Frontal cortex (tissue), 4 donors: ENCODE measurements at places on chromosomes 1 and 21. TPM values are rescaled to one million over a fixed set of nuclear protein-coding genes. Genes with fewer than 3 reads are reported as not detected.

C4BPA gene
- not detected for total RNA-seq

PLA2G4A gene
- 1.2 TPM for total RNA-seq

DNA sequence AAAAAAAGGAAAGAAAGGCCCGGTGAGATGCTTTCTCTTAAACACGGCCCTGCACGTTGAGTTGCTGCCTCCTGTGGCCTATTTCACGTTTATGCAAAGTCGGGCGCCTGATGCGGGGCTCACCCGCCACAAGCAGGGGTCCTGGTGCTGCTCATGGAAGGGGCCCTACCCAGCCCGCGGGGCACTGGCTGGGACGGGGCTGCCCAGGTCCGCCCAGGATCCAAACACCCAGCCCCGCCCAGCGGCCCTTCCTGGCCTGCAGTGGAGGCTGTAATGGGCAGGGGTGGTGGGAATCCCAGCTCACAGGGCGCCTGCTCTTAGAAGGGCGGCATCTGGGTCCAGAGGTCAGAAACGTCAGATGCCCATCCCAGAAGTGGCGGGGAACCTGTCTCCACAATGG lies 1.6 kb downstream of the COL6A2 start:
- DNase-seq = no peak

DNA sequence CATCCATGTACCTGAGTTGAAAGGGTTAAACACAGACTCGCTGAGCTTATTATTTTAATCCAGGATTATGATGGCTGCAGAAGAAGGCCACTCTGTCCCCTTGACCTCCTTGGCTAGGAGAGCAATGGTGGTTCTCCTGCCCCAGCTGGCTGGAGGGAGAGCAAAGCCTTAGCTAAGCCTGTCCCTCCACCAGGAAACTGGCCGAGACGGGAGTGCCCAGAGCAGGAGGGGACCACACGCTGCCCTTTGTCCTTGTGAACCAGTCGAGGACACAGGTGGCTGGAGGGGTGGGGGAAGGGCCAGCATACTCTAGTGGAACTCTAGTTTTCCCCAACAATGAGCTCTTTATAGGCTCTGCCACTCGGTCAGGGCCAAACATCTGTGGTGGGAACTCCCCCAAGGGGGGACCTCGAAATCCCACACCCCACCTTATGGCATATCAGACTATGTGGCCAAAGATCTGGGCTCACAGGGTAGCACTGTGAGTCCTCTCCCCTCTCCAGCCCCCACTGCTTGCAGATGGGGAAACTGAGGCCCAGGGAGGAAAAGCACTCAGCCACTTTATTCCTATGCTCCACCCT lies 12.9 kb downstream of the KIAA1614 start:
- DNase-seq = peak; percentile 49

DNA sequence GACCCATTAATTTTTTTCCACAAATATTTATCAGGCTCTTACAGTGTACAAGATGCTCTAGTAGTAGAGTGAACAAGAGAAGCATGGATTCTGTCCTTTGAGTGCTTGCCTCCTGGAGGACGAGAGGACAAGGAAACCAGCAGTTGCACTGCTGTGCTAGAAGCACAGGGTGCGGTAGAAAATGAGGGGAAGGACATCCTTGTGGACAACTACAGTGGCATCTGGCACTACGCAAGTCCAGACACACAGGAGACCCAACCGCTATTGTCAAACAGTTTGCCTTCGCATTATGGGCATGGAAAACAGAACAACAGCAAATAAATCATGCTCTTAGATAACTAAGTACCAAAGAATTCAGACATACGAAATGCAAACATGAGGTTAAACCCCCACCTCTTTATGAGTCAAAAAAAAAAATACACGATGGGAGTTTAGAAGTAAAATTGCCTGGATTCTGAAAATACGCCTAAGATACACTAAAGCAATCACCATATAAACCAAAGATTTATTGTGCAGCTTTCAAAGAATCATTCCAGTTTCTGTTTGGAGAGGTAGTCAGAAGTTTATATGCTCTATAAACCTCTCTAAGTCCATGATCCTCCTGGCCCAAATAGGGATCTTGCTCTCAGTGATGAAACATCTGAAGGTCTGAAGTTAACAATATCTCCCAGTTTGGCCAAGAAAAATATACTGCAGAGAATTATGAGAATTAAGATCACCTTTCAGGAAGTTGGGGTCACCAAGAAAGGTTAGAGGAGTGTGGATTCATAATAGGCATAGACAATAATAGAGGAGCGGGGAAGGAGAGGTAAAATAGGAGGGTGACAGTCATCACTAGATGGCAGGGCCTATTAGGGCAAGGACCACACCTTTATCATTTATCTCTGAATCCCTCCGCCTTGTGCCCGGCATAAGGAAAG lies 307.8 kb downstream of the NFIA start:
- DNase-seq = no peak

DNA sequence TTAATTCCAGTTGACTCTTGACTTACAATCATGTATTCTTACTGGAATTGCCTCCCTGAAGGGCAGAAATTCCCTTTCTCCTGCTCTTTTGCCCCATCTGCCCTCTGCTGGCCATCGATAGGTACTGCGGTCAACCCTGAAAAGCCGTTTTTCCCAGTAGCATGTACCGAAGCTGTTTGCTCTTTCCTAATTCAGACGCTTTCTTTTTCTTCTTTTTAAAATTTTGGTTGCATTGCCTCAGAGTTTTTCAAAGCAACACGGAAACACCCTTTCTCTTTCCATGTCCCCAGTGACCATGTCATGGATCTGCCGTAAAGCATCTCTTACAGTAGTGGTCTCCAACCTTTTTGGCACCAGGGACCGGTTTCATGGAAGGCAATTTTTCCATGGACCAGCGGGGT lies 164.2 kb upstream of the C1orf21 start:
- peak; percentile 38 for DNase-seq
